Midbrain (tissue), 1 donor: ENCODE measurements at places on chromosomes 11 and 22.

GRCh38 chr11:112610996-112611750 lies 350.0 kb upstream of the NCAM1 start:
- DNase-seq: no peak

- DNase-seq: peak; percentile 42
These were observed at the start of gene RASSF10 for GRCh38 chr11:13008625-13009475. Gene RASSF10, plus strand, starts transcription at chr11:13009316. Its CDS starts 261 bp downstream, at chr11:13009577.

GRCh38 chr11:11763796-11764422 lies 77.9 kb upstream of the USP47 start:
- no peak for DNase-seq

GRCh38 chr11:45048313-45048841 lies 97.7 kb upstream of the TP53I11 start:
- no peak for DNase-seq

DNA sequence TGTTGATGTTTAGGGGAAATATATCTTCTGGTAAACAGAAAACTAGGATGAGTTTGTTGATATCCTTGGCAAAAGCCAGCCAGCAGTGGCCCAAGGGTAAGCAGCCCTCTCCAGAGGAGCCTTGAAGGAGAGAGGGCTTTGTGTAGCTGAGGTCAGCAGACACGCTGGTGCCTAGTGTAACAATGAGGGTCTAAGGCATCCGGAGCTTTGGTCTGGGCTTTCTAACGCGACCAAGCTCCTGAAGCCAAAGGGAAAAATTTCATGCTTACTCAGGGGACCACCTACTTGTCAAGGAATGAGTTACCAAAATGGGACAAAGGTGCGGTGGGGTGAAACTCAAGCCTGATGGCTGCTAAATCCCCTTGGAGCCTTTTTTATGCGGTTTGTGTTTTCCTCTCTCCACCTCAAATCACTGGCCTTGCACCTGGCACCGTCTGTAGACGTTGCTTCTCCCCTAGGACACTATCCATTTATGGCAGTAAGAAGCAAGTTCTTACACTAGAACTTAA lies 134.9 kb downstream of the DBX1 start:
- peak; percentile 33 for DNase-seq

- DNase-seq: no peak
These were observed 203.1 kb downstream of the TENM4 start for GRCh38 chr11:79237703-79238102.

DNA sequence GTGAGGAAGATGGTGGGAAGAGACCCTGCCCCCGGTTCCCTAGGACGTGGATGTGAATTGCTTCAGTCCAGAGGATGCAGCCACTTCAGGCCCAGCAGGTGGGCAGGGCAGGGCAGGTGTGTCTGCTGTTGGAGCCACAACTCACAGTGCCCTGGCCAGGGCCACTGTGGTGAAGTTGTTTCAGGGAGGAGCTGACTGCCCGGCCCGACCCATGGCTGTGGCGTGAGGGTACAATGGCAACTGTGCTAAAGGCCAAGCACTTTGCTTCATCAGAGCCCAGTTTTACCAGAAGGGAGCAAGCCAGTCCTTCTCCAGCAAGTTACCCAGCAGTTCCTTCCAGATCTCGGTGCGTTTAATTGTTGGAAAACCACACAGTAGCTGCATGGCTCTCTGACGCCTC lies 1174.4 kb downstream of the BRD1 start:
- no peak for DNase-seq

DNA sequence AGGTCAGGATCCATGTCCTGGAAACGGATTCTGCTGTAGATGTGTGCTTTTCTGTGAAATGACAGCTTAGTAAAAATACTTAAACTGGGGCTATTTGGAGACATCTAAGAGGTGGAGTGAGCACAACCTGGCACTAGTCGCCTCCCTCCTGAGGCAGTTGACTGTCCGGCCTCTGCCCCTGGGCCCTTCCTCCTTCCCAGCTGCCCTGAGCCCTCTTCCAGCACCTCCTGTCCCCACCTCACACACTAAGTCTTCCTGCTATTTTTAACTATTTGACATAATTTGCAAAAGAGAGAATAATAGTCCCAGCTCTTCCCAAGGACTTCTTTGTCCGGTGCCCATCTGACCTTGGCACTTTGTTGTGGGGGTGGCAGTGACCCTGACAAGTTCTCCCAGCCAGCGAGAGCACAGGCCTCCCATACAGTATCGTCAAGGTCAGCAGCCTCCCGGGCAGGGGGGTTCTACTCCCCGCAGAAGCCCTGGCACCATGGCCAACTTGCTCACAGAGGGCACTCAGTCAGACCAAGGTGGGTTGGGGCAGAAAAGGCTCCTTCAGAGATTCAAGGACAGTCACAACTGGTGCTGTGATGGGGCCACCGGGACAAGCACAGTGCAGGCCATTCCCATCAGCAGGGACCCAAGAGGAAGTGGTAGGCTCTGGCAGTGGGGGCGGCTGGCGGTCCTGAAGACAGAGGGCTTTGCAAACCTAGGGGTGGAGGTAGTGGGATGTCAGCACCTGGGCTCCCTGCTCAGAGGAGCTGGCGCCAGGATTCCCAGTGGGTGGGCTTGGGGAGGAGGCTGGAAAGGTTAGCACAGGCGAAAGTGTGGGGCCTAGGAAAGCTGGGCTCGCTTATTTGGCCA lies 5.5 kb upstream of the NEAT1 start:
- no peak for DNase-seq

GRCh38 chr11:103798446-103798845 lies 238.0 kb upstream of the DDI1 start:
- no peak for DNase-seq

DNA sequence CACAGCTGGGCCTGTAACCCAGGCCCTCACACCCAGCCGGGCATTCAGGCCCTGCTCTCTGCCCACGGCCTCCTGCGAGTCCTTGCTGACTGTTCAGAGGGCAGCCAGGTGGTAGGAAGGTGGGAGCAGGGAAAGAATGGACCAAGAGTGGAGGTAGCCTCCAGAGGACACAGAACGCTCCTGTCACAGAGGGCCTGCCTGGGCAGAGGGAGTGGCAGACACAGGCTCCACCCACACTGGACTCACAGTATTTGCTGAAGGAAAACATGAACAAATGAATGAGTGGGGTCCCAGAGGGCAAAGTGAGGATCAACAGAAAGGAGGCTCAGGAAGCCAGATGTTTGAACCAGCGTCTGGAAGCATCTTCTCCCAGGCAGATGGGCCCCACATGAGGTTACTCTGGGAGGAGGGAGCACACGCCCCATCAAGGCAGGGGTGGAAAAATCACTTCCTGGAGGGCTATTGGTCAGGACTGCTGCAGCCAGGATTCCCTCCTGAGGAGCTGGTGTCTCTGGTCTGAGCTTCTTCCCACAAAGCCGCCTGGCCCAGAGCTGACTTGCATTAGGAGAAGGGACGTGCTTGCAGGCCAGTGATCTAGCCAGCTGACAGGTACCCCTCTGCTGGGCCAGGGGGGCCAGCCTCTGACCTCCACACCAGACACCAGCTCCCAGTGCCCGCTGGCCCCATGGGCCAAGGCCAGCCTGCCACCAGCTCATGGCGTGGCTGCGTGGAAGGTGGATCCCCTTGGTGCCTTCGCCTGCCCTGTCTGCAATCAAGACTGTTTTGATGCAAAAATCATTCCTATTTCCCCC lies 84.0 kb downstream of the THAP12 start:
- DNase-seq: no peak

- peak; percentile 80 for DNase-seq
These were observed 21.3 kb downstream of the MORC2 start for GRCh38 chr22:30947173-30947815.

DNA sequence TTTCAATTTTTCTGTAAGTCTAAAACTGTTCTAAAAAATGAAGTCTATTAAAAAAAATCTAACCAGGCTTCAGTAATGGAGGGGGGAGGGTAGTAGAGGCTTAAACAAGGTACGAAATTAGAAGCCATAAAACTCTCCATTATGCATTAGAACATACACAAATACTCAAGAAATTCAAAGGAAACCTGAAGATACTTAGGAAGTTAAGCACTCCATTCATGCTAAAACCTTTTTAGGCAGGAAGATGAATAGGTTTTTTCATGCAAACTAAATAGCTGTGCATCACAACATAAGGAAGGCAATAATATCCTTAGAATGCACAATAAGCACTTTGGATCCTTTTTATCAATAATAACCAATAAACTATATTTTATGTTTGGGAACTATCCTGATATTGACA lies 2.4 kb downstream of the RAB6A start:
- DNase-seq: no peak

DNA sequence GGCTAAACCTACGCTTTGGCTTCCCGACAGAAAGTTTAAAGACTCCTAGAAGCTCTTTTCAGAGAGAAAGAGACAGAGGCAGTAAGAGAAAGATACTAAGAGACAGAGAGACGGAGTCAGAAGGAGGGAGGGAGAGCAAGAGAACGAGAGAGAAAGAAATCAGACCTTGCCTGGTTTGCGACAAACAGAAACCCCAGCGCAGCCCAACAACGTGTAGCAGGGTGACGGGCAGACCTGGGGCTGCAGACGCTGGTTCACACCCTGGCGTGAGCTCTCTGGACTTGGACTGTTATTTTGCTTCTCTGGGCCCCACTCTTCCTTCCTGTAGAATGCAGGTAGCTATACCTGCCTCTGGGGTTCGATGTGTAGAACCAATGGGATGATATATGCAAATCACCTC lies 244.4 kb upstream of the SYN3 start:
- no peak for DNase-seq

DNA sequence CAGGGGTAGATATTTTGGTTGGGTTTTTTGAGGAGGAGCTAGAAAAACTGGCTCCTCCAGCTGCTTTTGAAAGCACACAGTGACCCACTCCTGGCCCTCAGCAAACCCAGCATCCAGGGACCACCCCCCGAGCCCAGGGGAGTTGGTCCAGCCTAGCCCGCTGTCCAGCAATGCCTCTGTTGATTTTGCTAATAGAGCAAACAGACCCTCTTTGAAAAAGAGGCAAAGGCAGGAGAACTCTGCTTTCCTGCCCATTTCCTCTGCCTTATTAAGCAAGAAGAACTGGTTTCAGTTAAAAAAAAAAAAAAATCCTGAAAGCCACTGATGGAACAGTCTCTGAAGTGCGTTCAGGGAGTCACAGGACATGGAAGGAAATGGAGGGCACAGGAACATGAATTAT lies 25.3 kb downstream of the ABTB2 start:
- DNase-seq: peak; percentile 21

- no peak for DNase-seq
These were observed 48.0 kb upstream of the L3MBTL2 start for GRCh38 chr22:41157083-41157482.

DNA sequence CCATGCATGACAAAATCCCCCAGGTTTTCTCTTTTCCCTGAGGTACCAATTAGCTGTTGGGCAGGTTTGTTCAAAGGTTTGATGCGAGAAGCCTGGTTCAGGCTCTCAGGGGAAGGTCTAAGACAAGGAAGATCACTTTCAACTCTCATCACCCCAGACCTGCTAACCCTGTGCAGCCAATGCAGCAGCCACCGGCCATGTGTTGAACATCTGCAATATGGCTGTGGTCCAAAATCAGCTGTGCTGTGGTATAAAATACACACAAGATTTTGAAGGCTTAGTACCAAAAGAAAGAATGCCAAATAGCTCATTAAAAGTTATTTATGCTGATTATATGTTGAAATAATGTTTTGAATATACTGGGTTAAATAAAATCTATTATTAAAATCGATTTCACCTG lies 58.5 kb downstream of the SMCO4 start:
- no peak for DNase-seq

GRCh38 chr11:133070021-133070713 lies 462.1 kb downstream of the OPCML start:
- DNase-seq: no peak
